ENCODE measurements at places on chromosomes 2 and 18. TPM values are rescaled to one million over a fixed set of nuclear protein-coding genes. Genes with fewer than 3 reads are reported as not detected.

DNA sequence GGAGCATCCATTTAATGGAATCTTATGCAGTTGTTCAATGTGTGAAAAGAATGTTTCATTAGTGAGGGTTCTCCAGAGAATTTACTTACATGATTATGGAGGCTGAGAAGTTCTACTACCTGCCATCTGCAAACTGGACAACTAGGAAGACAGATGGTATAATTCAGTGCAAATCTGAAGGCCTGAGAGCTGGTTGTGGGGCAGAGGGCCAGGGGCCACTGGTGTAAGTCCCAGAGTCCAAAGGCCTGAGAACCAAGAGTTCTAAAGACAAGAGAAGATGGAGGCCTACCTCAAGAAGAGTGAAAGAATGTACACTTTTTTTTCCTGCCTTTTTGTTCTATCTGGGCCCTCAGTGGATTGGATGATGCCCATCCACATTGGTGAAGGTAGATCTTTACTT lies 114.8 kb downstream of the DDX1 start:
- no peak for DNase-seq

SH2D6 gene
- total RNA-seq: not detected

DNA sequence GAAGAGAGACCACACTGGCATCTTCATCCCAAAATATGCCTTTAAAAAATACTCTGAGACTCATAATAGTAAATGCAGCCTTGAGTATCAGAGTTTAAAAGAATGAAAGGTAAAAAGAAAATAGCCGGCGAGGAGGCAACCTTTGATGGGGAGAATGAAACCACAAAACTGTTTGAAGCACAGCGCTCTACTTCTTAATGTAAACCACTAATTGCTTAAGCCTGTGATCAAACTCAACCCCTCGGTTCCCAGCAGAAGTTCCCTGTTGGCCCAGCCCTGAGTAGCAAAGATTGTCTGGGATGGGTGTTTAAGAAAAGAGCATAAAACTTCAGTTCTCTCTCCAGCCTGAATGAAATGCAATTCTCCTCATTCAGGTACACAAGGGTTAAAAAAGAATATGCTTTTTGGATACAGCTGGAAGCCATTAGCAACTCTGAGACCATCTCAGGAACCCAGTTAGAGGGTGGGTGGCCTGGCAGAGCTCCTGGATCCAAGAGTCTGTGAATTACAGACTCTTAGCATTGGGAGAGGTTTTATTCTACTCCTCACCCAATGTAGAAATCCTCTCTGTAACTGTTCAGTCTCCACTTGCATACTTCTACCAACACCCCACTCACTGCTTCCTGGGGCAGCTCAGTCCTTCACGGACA lies 44.8 kb downstream of the VIT start:
- DNase-seq: no peak

GRCh38 chr2:64067326-64067725 lies 48.1 kb upstream of the VPS54 start:
- DNase-seq: no peak

LYPD6 gene
- total RNA-seq: 42.6 TPM

All from spinal cord (tissue), 10 donors.